ENCODE measurements at places on chromosomes 7 and 10.

- no peak for DNase-seq
These were observed 31.9 kb downstream of the LRRC20 start for GRCh38 chr10:70350501-70350900.

DNA sequence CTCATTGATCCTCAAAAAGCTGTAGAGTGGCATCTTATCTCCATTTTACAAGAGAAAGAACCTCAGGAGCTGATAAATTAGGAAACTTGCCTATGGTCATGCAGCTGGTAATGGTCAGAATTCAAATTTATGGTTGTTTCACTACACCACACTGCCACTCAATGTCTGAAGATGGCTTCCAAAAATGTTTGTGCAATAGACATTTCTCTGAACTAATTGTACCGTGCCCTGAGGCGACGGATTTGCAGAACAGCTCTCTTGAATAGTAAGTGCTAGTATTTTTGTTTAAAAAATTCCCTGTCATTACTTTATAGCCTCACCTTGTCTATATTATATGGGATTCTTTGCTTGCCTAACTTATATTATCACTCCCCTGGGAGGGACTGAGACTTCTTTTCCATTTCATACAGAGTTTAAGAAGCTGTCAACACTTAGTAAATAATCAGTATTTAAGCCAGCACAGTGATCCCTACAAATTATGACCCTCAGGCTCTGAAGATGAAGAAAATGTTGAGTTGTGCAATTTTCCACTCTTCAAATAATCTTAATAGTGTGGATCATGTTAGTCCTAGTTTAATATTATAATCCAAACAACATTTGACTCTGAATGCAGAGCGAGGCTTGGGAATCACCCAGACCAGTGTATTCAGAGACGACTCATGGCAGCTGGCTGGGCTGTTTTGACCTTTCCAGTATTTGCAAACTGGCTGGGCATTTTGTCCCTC is 346.6 kb downstream of the PTEN start:
- DNase-seq: no peak

- DNase-seq: peak; percentile 30
These were observed 8.0 kb upstream of the ZMIZ1 start for GRCh38 chr10:79060641-79061255.

GRCh38 chr7:12866207-12866606 is 178.8 kb downstream of the ARL4A start:
- DNase-seq: no peak

GRCh38 chr10:35874311-35875015 is 232.4 kb upstream of the FZD8 start:
- DNase-seq: no peak

GRCh38 chr7:140640727-140641523 is at the start of gene DENND2A:
Gene DENND2A (minus strand): TSS chr7:140640813. CDS start chr7:140602397, 38,416 bp downstream.
- DNase-seq: peak; percentile 92

DNA sequence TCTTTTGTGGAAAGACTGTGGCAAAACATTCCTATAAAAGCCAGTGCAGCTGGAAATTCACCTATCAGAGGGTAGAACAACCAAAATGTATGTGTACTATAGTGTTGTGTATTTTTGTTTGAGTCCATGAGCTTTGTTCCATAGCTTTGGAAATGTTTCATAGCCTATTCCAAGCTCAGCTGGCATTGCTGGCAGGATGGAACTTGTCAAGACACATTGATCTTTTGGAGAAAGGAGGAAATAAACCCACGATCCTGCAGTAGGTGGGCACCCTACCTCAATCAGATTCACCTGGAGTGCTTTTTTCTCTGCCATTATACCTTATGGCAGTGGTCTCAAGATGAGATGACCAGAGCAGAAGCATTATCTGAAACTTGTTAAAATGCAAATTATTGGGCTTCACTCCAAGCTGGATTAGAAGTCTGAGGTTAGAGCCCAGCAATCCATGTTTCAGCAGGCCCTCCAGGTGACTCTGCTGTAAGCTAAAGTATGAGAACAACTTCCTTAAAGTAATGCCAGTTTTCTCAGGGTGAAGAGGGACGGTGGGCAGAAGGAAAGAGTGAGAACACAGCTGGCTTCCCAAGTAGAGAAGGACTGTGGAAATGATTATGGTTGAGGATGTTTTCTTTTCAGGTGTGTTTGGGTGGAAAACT is 30.3 kb upstream of the CDK1 start:
- DNase-seq: no peak

- DNase-seq: no peak
These were observed 76.9 kb downstream of the PARP12 start for GRCh38 chr7:139985811-139986210.

DNA sequence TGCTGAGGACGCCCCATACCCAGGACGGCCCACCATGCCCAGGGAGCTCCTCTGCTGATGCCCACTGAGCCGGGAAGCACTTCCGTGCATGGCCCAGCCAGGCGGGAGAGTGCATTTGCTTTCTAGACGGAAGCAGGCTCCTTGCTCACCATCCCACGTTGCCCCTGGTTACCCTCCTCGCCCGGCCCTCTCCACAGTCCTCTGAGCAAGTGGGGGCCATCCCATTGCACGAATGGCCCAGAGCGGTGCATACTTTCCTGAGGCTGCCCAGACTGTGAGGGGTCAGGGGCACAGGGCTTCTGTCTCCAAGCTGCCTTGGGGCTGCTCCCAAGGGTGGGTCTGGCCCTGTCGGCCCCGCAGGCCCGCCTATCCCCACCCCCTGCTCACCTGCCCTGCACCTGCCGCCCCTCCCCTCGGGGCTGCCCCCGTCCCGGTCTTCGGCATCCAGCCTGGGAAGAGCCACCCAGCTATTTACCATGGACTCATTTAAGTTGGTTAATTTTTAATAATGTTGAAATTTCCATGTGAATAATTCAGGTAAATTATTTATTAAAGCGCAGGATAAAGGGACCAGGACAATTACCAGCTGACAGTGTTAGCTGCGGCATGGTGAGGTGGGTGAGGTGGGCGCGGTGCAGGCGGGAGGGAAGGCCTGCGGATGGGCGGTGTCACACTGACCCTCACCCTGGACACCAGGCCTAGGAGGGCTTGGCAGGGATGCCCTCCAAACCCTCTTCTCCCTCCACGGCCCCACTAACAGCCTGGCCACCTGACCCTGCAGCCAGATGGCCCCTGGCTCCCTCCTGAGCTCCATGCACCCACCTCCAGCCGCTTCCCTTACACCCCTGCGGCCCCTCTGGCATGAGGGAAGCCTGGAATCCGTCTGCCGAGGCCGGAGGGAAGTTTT is 104.4 kb downstream of the MICALL2 start:
- peak; percentile 17 for DNase-seq

- DNase-seq: no peak
These were observed 65.6 kb downstream of the SH3PXD2A start for GRCh38 chr10:103789771-103790201.

- no peak for DNase-seq
These were observed 69.9 kb upstream of the MRLN start for GRCh38 chr10:59823111-59823510.

GRCh38 chr10:1061930-1062774 is 6.0 kb downstream of the WDR37 start:
- no peak for DNase-seq

DNA sequence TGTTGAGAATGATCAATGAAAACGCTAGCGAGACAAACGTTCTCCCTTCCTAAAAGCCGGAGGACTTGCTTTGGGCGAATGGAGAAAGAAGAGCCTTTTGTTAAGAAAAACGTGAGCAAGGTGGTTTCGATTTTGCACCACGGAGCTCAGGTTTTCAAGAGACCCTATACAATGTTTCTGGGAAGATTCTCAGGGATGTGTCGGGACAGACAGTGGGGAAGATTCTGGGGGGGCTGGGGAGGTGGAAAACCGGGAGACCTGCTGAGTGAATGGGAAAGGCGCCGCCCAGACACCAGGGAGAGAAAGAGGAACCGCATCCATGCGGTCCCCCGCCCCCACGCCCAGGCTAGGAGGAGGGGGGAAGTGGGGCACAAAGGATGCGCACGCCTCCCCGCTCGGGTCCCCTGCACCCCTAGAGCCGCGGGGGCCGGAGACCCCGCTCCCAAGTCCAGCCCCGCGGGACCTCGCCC is 745 bp downstream of the YWHAG start:
- DNase-seq: peak; percentile 79

GRCh38 chr10:44713307-44713706 is 197.8 kb upstream of the TMEM72 start:
- no peak for DNase-seq

- no peak for DNase-seq
These were observed 94.3 kb upstream of the AFAP1L2 start for GRCh38 chr10:114498413-114499111.

DNA sequence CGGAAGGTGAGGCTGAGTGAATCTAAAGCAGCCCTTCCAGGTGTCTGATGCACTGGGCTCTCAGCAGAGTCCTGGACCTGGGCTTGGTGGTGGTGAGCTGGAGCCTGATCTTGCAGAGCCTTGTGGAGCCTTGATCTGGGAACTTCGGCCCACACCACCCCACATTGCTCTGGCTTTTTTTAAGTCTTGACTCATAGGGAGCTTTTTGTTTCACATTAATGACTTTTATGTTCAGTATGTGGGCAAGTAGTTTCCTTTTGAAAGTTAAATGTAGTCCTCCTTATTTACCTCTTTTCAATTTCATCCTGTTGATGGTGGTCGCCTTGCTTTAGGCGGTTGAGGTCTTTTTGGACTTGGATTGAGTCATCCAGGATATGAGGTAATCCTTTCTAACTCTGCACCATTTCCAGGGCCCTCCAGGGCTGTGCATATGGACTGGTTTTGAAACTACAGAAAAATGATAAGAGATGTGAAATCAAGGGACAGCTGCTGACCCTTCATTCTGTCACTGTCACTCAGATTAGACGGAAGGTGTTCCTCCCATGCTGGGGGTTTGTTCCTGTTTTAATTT is 2.9 kb upstream of the NRAP start:
- no peak for DNase-seq

DNA sequence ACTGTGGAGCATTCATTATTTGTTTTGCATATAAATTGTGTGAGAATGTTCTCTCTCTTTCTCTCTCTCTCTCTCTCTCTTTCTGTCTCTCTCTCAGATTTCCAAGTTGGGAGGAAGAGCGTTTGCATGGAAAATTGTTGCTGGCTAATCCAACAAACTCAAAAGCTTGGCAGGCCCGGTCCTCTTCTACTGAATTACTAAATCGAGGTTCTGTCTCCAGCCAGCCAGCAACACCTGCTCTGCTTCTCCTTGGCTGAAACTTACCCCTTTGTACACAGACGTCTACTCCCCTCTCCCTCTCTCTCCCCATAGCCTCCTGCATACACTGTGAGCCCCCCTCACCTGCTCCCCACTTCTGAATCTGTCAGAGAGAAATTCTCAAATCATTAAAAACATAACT is 996.4 kb upstream of the AUTS2 start:
- peak; percentile 62 for DNase-seq

GRCh38 chr10:69583106-69583505 is 9.9 kb upstream of the NEUROG3 start:
- no peak for DNase-seq

DNA sequence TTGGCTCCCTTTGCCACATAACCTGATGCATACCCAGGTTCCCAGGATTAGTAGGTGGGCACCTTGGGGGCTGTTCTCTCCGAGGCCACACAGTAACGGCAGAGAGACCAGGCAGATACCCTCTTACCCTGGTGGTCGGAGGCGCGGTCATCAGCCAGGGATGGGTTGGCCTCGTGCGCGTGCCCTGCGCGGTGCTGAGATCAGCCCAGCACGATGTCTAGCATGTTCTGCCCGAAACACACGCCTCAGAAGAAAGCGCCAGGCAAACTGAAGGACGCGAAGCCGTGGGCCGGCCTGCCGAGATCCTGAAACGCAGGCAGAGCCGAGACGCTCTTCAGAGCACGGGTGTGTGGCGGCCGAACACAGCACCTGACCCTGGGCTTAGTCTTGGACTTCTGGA is 34.7 kb upstream of the CFAP46 start:
- no peak for DNase-seq

DNA sequence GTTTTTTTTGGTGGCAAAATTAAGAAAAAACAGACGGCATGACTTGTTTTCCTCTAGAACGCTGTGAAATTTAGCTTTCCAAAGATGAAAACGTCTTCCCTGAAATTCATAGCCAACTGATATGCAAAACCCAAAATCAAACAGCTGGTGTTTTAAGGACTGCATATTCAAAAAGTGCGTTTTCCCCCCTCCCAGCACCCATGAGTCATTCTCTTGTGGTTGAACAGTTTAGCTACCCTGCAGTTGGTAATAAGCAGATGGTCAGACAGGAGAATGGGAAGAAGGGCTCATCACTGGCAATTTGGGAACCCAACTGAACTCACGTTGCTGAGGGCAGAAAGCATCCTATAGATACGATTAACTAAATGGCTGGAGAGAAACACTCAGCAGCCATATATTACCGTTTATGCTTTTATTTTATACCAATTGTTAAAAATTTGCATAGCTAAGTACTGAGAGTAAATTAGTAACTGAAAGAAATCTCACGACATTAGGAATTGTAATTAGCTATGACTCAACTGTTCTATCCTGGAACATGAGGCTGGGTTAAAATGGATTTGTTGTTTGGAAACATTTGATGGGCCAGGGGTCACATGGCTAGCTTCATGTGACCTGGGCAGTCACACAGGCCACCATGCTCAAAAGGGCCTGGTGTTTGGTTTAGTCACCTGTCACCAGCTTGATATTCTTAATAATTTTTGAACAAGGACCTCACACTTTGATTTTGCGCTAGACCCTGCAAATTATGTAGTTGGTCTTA is 343.1 kb downstream of the PHTF2 start:
- DNase-seq: no peak

DNA sequence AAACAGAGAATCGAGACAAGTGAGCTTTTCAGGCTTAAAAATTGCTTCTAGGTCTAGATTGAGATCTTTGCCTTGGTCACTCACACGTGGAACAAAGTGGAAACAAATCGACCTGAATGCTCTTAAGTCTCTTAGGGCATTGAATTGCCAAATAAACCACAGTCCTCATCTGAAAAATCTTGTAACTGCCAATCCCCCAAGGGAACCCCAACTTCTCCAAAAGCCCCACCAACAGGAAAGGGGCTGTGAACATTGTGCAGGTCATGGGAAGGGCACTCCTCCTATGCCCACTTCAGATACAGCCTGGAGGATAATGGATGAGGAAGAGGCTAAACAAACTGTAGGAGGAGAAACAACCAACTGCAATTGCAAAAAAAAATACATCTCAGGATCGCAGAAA is 91.3 kb downstream of the DGKI start:
- no peak for DNase-seq

- no peak for DNase-seq
These were observed 80.0 kb downstream of the ARID5B start for GRCh38 chr10:61981460-61981859.

Measured in right forelimb (tissue), 1 donor.